NCI-H1048 (cell line): ENCODE measurements at places on chromosomes 13 and 19.

- DNase-seq: no peak
Observed at GRCh38 chr13:50404116-50404515, 388.9 kb downstream of the KCNRG start.

DNA sequence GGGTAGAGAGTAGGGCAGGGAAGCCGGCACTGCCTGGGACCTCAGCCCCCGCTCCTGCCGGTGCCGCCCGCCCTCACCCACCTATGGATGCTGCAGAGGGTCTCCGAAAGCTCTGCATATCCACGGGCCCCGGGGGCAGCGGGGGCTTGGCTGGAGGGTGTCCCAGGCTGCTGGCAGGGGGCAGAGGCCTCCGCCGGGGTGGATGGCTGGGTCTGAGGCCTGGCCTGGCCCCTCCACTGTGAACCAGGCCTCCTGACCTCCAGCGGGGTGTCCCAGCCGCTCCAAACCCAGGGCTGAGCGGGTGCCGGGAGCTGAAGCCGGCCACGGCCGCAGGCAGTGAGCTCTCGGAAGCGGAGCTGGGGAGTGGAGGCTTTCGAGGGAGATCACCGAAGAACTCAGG is 4.1 kb downstream of the PRAM1 start:
- no peak for DNase-seq

- no peak for DNase-seq
Observed at GRCh38 chr13:31282741-31283455, 83.1 kb downstream of the B3GLCT start.

DNA sequence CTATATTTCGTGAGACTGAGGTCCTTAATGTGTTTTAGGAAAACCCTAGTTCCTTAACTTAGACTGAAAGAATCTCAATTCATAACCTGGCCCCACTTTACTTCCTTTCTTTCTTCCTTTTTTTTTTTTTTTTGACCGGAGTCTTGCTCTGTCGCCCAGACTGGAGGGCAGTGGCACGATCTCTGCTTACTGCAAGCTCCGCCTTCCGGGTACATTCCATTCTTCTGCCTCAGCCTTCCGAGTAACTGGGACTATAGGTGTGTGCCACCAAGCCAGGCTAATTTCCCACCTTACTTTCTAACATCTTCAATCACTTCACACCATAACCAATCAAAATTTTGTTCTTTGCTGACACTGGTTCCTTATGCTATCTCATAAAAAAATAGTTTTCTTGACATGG is 2097.0 kb downstream of the PCDH9 start:
- DNase-seq: no peak

DNA sequence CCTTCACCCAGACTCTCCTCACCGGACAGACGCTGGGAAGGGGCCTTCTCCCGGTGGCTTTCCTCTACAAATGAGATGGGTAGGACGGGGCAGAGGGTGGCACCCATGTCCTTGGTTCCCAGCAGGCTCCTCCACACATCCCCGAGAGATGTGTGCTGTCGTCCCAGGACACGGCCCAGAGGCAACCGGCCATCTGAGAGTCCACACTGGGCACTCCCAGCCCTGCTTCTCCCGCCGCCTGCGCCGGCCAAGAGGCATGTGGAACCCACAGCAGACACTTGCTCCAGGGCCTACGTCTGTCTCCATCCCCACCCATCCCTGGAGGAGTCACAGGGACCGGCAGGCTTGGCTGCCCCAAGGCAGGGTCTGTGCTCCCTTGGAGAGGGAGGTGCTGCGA is 179.9 kb downstream of the KDM4B start:
- DNase-seq: no peak

DNA sequence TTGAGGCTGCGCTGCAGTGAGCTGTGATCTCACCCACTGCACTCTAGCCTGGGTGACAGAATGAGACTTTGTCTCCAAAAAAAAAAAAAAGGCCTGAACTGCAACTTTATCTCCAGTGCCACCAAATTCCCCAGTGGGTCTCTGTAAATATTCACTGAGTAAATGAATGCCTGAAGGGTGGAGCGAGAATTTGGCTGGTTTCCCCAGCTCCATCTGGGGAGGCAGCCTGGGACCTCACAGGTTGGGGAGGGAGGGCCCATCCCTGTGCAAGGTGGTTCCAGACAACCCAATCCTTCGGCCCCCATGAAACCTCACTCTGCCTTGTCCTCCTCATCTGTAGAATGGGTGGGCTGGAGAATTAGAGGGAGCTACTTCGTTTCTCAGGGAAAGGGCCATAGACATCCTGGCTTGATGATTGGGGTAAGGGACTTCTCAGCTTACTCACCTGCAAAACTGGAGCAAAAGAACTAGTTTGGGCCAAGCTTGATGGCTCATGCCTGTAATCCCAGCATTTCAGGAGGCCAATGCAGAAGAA is 4.2 kb upstream of the PKN1 start:
- DNase-seq: no peak

- DNase-seq: no peak
Observed at GRCh38 chr19:31574251-31574973, 225.2 kb upstream of the TSHZ3 start.

- DNase-seq: no peak
Observed at GRCh38 chr19:39986643-39987042, 10.2 kb upstream of the ZNF546 start.

GRCh38 chr19:13181747-13182388 is 31.7 kb downstream of the IER2 start:
- DNase-seq: no peak

DNA sequence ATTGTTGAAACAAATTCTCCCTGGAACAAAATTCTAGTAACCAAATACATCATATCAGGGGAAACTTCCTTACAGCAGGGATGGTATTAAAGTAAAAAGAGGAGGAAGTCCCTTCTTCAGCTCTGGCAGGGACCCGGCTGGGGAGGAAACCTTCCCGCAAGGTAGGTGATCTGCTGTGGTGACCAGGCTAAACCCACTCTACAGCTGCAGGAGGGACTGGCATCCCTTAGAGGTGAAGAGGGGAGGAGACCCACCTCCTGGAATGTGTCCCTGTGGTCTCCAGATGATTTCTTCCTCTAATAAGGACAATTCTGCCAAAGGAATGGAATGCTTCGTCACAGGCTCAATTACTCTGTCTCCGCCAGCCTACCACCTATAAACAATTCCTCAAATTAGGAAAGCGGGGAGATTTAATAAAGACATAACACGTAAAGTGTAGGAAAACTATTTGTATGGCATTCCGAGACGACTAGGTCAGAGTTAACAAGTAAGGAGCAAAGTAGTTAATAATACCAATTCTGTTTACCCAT is 637 bp upstream of the PDS5B start:
- DNase-seq: no peak

DNA sequence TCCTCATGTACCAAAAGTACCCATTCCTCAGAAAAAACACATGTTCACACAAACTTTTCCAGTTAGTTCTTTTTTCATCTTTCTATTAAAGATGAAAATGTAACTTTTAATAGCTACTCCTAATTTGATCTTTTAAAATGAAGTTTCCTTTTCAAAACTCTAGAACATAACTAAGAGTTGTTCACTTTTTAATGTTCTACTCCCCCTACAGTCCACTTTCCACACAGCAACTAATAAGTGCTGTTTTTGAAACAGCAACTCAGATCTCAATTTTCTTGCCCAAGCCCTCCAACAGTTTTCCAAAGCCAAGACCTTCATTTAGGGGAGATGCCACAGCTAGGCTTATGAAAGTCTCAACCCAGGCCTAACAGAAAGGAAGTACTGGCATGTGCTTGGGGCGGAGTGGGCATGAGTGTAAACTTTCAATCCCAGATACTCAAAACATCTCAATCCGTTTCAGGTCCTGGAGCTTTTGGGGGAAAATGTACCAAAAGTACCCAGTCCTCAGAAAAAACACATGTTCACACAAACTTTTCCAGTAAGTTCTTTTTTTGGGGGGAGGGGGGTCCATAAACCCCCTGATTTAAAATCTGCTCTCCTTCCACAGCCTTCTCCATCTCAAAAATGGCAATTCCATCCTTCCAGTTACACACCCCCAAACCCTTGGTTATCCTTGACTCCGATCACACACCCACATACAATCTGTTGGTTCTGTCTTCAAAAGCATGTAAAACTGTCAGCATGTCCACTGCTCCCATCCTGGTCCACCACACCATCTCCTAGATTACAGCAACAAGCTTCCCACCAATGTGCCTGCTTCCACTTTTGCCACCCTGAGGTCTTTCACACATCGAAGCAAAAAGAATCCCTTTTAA is 2.0 kb downstream of the FBL start:
- no peak for DNase-seq
